ENCODE measurements at places on chromosomes 4 and X.

DNA sequence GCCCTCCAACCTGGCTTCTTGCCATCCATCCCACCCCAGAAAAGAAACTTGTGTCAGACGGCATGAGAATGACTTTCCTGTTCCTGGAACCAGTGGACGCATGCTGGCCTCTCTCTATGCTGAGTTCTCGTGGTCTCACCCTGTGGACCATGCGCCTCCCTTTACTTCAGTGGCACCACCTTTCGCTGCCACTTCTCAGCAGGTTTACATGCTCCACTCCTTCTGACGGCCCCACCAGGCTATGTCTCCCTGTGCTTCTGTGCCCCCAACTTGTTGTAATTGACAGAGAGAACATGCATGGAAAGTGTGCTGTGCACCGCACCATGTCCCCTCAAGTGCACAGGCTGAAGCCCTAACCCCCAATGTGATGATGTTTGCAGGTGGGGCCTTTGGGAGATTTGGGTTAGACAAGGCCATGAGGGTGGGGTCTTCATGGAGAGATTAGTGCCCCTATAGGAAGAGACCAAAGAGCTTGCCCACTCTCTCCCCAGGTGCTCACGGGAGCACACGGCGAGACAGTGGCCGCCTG, 3.1 kb upstream of the PPP2R2C start:
- no peak for DNase-seq

- DNase-seq = no peak
These were observed 29.3 kb downstream of the DAPP1 start for GRCh38 chr4:99845708-99846469.

- no peak for DNase-seq
These were observed 2246.0 kb downstream of the ARAP2 start for GRCh38 chr4:33998291-33998690.

DNA sequence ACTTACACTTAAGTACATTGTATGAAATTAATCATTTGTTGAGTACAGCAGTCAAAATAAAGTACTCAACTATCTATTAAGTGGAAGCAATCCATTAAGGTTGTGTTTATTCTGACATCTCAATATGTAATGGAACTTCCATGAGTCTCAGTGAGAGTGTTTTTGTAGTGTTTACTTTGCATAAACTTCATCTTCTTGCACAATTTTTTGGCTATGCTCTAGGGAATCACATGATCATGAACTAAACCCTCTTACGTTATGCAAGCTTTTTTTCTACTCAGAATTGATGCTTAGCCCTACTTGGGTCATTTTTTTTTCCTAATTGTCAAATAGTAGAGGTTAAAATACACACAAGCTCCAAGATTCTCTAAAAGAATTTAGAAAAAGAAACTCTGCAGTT, 21.1 kb upstream of the PIGA start:
- DNase-seq = no peak

DNA sequence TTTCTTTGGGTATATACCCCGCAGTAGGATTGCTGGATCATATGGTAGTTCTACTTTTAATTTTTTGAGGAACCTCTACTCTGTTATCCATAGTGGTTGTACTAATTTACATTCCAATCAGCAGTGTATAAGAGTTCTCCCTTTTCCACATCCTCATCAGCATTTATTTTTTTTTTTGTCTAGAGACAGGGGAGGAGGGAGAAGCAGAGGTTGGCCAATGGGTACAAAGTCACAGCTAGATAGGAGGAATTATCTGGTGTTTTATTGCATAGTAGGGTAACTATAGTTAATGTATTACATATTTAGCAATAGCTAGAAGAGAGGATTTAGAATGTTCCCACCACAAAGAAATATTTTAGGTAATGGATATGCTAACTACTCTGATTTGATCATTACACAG, 107.4 kb downstream of the TSPAN7 start:
- DNase-seq = no peak
